ENCODE measurements at places on chromosomes 7 and 10.

- no peaks in the 10 kb centered on the region for H3K36me3 ChIP-seq
- no peak overlapping the region for H3K27ac ChIP-seq
- H3K27me3 ChIP-seq = no peaks in the 10 kb centered on the region
- no peak overlapping the region for H3K4me3 ChIP-seq
- DNase-seq = peak; percentile 13
Observed at GRCh38 chr10:52574697-52575096, 197.9 kb downstream of the MBL2 start.

DNA sequence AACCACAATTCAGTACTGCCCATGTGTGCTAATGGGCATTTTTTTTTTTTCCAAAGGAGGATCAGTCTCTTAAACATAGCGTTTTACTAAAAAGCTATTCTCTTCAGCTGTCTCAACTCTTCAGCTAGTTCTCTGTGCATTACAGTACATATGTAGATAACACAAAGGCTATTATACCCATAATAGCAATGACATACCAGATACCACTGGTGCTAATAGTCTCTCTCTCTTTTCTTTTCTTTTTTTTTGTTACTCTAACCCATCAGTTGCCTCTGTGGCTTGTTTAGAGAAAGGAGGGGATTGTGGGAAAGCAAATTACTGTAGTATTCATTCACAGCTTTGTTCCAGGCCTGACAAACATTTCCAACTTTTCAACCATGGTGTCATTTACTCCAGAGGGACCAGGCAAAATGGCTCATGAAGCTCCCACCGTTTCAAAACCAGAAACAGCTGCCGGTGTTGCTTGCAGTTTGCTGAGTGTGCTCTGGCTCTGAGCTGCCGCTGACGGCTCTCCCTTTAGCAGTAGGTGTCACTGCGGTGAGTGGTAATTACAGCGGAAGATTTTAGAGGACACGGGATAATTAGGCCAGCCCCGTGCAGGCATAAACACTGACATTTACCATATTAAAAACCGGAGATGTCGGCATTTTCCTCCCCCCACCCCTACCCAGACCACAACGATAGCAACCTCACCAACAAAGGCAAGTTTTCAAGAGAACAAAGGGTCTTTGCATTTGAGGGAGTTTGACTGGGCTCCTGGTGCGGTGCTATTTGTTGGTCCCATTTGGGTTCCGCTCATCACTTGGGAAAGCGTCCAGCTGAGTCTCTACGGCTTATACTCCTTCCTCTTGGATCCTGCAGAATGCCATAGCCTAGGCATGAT, 1005.5 kb downstream of the KCNMA1 start:
- H3K27me3 ChIP-seq = no peaks in the 10 kb centered on the region
- H3K27ac ChIP-seq = no peak overlapping the region
- H3K4me3 ChIP-seq = no peak overlapping the region
- no peaks in the 10 kb centered on the region for H3K4me1 ChIP-seq

DNA sequence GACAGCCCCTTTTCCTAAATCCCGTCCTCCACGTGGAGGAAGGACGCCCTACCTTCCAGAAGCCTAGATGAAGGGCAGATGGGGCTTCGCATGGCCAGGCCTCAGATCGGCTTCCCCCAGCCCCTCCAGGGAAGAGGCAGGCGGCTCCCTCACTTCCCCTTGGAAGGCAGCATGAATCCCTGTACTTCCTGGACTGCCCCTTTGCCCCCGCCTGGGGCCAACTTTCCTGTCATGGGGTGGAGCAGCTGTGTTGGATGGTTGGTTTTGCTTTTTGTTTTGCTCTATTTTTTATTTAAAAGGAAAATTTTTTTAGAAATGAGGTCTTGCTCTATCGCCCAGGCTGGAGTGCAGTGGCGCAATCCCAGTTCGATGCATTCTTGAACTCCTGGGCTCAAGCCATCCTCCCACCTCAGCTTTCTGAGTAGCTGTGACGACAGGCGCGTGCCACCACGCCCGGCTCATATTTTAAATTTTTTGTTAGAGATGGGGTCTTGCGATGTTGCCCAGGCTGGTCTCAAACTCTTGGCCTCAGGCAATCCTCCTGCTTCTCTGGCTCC, 27.2 kb downstream of the GTF2IRD1 start:
- H3K4me1 ChIP-seq = peaks cover 55% of the 10 kb centered on the region
- H3K36me3 ChIP-seq = no peaks in the 10 kb centered on the region

GRCh38 chr7:128170461-128170860, 70.6 kb upstream of the LEP start:
- DNase-seq = no peak
- no peak overlapping the region for H3K4me3 ChIP-seq
- no peak overlapping the region for H3K27ac ChIP-seq
- no peaks in the 10 kb centered on the region for H3K36me3 ChIP-seq
- no peaks in the 10 kb centered on the region for H3K4me1 ChIP-seq

DNA sequence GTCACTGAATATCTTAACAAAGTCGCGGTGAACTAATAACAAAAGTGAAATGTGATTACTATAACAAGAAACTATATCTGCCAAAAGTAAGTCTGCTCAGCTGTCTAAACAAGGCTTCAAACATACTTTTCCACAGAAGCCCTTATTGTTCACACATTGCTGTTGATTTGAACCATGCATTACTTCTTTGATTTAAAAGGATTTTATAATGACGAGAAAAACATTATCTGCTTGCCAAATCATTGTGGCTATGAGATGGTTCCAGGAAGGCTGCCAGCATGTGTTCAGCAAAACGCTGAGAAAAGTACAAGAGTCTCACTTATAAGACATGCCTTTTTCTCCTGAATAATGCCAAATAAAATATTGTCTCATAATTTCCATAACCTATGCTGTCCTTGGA, 24.4 kb downstream of the RNF133 start:
- H3K27me3 ChIP-seq = no peaks in the 10 kb centered on the region
- no peak overlapping the region for H3K4me3 ChIP-seq
- no peaks in the 10 kb centered on the region for H3K4me1 ChIP-seq
- no peak for DNase-seq

DNA sequence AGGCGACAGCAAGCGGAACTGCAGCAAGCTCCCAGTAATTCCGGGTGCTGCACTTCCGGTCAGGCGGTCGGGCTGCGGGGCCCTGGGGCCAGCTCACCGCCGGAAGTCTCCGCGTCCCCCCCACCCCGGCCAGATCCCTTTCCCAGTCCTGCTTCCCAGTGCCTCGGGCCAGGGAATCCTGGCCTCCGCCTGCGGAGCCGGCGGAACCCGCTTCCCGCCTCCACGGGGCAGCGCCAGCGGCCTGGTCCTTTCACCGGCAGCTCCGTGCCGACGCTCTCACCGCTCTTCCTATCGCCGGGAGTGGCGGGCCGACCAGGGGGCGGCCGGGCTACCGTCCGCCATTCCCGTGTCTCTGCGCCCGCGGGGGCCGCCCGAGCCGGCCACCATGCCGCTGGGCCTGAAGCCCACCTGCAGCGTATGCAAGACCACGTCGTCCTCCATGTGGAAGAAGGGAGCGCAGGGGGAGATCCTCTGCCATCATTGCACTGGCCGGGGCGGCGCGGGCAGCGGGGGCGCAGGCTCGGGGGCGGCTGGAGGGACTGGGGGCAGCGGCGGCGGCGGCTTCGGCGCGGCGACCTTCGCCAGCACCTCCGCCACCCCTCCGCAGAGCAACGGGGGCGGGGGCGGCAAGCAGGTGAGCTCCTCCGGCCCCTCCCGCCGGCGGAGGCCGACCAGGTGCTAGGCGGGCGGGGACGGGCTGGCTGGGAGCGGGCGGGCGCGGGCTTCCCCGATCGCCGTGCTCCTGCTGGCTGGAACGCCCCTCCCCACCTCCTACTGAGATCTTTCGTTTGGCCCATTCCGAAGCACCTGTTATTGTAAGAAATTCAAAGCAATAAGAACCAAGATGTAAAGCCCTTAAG, at the start of gene GATAD1:
TSS of gene GATAD1 (plus strand) at position 138 of the 860 bp plus-strand sequence. CDS start at position 386, 248 bp downstream.
- H3K27ac ChIP-seq = peak within 1 kb of the TSS; percentile 93
- peaks cover 4% of the 10 kb centered on the region for H3K4me1 ChIP-seq
- H3K4me3 ChIP-seq = peak within 1 kb of the TSS; percentile 86
- DNase-seq = peak; percentile 98

GRCh38 chr7:98387544-98388226, 13.2 kb downstream of the BAIAP2L1 start:
- H3K4me1 ChIP-seq = no peaks in the 10 kb centered on the region
- no peak for DNase-seq
- no peaks in the 10 kb centered on the region for H3K36me3 ChIP-seq

All from kidney (tissue), 22 donors.